Astrocyte of the hippocampus (primary cell): ENCODE measurements at places on chromosomes 2 and 18.

DNA sequence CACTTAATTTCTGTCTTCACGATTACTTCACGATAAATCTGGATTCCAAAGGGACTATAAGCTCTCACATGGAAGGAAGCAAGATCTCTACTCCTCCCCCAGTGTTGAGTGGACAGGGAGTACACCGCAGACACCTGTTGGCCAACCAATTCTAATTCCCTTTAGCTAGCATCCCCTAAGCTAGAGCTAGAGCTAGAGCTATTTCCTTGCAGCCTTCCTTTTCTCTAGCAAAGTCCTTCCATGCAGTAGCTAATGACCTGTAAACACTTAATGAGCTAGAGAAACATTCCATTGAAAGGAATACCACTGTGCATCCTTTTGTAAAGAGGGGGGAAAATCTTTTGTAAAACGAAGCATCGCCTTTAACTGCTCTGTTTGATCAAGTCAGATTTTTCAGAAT is 56.5 kb downstream of the BCL11A start:
- no peak for DNase-seq

DNA sequence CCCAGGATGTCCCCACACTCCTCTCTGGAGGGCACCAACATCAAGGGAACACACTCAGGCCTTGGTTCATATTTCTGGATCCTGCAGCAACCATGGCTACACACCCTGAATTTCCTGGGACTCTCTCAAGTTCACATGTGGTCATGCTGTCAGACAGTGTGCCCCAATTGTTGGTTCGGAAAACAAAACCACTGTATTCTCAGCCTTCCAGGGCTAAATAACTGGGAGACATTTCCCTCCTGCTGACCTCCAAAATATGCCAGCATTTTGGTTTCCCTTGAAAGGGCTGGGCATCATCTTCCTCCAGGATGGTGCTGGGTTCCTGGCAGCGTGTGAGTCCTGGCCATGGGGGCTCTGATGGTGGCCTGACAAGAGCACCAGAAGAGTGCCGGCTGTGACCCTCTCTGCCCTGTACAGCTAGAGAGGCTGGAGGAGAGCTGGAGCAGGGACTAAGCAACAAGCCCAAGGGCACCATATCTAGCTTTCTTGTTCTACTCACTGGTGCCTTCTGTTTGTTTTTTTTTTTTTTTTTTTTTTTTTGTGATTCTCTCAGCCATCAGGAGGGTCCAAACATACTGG is 37.5 kb upstream of the WIPF1 start:
- no peak for DNase-seq

DNA sequence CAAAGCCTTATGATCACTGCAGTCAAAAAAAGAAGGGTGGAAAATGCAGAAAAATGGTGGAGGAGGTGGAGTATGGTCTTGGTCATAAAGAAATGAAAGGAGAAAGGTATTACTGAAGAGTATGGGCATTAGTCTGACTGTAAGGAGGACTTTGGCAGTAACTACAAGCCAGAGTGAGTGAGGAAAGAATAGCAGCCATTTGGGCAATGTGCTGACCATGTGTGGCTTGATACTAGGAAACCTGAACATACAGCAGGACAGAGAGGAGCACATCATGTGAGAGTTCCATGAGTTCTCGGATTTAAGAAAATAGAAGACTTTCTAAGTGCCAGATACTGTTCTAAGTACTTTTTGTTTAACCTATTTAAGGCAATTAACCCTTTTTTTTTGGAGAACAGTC is 8.5 kb downstream of the DTNA start:
- no peak for DNase-seq

GRCh38 chr2:190380962-190381412 is 27.2 kb upstream of the MFSD6 start:
- DNase-seq = no peak

GRCh38 chr2:197300139-197300538 is 10.4 kb downstream of the ANKRD44 start:
- no peak for DNase-seq

DNA sequence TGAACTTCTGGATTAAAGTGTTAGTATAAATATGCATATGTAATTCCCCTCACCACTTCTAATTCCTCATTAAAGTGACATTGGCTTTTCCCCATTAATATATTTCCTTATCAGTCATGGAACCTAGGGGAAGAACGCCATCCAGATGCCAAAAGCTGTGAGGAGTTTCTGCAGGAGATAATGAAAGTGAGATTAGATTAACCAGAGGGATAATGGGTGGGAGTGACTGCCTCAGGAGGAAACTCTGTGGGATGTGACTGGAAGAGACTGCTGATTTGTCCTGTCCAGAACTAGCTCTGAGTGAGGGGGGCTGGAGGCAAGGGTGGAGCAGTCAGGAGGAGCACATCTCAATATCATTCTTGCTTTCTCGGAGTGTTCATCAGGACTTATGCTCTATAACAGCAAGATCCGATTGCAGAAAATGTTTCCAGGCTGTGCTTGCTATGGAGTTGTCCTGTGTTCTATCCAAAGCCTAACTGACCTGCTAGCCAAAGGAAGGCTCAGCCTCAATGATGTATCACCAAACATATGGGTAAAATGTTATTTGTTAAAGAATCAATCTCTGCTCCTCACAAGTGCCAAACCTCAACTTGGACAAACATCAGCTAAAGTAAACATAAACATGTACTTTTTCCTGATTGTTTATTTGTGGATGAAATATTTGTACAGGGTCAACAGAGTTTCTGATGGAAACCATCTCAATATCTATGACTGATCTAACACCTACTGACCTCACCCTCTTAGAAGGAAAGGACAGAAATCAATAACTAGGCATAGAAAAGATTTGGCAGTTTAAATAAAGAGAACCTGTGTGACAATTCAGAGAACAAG is 118.5 kb downstream of the ASXL3 start:
- no peak for DNase-seq

GRCh38 chr2:21220930-21221329 is 97.2 kb downstream of the TDRD15 start:
- no peak for DNase-seq

- DNase-seq = no peak
These were observed 212.4 kb downstream of the SEPTIN10 start for GRCh38 chr2:109401370-109401769.

DNA sequence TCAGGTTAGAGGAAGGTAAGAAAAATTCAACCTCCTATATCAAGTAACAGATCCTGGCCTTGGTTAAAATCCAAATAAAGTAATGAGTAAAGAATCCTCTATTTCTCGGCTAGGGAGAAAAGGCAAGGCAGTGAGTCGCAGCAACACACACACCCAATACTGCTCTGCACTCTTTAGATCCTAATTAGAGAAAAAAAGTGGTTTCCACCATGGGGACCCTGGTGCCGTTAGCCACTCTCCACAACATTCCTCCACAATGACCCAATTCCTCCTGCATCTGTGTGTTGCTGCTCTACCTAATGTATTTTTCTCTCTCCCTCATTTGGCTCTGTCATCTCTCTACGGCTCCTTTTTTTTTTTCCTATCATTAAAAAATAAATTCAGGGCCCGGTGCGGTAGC is 462.7 kb downstream of the METTL4 start:
- DNase-seq = peak; percentile 83

- DNase-seq = peak; percentile 61
These were observed 439.1 kb downstream of the TSN start for GRCh38 chr2:122194546-122194945.

DNA sequence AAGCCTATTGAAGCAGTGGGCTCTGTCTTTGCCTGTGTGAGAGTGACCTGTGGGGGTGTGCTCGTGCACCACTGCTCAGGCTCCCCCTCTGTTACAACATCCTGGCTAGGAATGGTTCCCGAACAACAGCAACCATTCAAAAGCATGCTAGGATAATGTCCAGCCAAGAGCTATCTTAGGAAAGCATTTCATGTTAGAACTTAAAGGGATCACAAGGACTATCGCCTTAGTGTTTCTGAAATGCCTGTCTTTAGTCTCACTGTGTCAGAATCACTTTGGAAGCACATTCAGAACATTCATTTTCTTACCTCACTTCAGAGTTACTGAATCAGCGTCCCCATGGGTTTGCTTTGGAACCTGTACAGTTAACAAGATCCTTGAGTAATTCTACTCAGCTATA is 134.9 kb upstream of the DSEL start:
- DNase-seq = peak; percentile 2

- peak; percentile 41 for DNase-seq
These were observed 314.4 kb downstream of the MTX2 start for GRCh38 chr2:176583607-176584006.

DNA sequence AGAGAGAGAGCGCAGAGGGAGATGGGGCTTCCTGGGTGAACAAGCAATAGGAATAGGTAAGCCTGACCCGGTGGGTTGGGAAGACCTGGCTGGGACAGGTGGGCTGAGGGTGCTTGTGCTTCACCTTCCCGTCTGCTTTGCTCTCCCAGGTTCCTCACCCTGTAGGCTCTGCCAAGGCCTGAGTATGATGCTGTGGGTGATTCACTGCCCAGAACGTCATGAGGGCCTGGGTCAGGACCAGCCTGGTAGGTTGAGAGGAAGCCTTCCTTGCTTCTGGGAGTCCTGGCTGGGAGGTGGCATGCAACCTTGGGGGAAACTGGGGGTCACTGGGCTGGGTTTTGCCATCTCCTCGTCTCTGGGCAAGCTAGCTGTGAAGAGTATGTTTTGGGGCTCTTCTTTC is 220.2 kb upstream of the APCDD1 start:
- no peak for DNase-seq

DNA sequence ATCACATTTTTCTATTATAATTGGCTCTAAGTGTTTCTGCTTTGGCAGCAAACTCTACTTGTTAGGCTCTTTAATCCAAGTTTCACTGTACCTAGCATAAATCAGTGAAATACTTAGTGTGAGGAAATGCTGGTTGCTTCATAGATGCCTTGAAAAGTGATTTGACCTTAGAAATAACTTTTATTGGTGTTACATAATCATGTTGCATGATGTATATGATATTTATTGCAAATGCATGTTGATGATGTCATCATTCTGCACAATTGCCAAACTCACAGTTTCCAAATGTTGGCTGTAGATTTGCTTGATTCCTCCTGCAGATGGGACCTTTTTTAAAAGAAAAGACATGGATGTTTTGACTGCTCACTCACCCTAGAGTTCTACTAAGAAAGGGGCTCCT is 137.6 kb upstream of the BCL2L11 start:
- no peak for DNase-seq

- DNase-seq = no peak
These were observed 140.7 kb downstream of the TTC27 start for GRCh38 chr2:32768387-32769174.

DNA sequence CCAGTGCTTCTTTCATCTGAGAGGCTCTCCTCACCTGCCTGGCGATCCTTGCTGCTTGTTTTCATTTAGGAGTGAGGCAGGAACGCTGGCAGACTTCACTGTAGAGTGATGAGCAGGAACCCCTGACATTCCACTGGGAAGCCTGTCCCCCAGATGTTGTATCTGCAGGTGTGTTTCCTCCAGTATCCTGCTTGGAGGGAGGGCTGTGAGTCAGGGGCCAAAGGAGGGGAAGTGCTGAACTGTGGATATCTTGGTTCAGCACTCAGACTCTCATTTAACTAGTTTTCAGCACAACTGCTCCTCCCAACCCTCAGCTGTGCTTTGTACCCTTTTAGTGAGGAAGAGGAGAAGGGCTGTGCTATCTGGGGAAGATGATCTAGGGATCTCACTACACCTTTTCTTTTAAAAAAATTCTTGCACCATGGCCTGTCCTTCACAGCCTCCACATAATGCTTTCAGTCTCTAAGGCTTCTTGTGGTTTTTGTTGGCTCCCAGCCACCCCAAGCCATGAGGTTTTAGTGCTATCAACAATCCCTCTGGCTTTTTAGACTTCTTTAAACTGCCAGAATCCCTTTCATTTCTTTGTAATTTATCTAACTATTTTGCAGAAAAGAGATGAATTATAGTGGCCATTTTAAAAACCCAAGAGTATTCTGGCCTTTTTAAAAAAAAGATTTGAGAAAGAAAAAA is 11.2 kb downstream of the ANKAR start:
- DNase-seq = peak; percentile 83

DNA sequence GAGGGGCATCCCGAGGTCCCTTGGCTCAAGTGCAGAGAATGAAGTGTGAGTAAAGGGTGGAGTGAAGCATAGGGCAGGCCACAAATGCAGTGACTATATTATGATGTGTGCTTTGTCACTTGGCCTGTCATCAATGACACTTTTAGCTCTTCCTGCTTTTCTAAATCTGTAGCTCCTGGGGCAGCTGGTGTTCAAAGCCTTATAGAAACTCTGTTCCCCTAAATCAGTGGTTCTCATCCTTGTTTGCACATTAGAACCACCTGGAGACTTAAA is 135.6 kb upstream of the LGALSL start:
- no peak for DNase-seq

GRCh38 chr18:9173770-9174233 is 37.2 kb downstream of the ANKRD12 start:
- no peak for DNase-seq

- DNase-seq = no peak
These were observed 12.7 kb upstream of the GNAL start for GRCh38 chr18:11676386-11676785.

- DNase-seq = no peak
These were observed 121.3 kb upstream of the EPHA4 start for GRCh38 chr2:221693365-221693764.
